ENCODE measurements at places on chromosomes 2 and 18. TPM values are rescaled to one million over a fixed set of nuclear protein-coding genes. Genes with fewer than 3 reads are reported as not detected.

The SULT1C4 gene
- 9.3 TPM for total RNA-seq

The AQP12B gene
- not detected for total RNA-seq

The PAIP2B gene
- 15.1 TPM for total RNA-seq

The GPR17 gene
- not detected for total RNA-seq

DNA sequence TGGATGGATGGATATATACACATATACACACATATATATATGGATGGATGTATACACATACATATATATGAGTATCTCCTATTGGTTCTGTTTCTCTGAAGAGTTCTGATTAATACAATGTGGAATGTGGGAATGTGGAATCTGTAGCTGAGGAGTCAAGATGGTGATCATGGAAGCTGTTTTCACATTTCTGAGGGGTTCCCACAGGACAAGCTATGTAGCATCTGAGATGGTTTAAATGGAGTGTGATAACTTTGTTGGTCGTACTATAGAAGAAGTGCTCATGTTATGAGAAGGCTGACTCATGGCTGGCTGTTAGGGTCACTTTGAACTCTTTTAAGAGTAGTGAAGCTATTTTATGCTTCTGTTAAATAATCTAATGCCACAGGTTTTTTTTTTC is 279.7 kb downstream of the MEIS1 start:
- no peak for DNase-seq

DNA sequence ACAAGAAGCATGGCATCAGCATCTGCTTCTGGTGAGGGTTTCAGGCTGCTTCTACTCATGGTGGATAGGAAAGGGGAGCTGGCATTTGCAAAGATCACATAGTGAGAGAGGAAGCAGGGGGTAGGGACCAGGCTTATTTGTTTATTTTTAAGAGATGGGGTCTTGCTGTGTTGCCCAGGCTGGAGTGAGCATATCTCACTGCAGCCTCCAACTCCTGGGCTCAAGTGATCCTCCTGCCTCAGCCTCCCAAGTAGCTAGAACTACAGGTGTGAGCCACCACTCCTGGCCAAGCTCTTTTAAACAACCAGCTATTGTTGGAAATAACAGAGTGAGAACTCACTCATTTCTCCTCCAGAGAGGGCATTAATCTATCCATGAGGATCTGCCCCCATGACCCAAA is 269.4 kb upstream of the FBXO11 start:
- no peak for DNase-seq

- no peak for DNase-seq
These were observed 109.2 kb upstream of the MAP2 start for GRCh38 chr2:209314653-209315052.

Measured in cardiac muscle cell (in vitro differentiated cells and primary cell).